CD4-positive, alpha-beta T cell treated with Interferon gamma for 1 hour (primary cell): ENCODE measurements at places on chromosomes 16 and 17.

DNA sequence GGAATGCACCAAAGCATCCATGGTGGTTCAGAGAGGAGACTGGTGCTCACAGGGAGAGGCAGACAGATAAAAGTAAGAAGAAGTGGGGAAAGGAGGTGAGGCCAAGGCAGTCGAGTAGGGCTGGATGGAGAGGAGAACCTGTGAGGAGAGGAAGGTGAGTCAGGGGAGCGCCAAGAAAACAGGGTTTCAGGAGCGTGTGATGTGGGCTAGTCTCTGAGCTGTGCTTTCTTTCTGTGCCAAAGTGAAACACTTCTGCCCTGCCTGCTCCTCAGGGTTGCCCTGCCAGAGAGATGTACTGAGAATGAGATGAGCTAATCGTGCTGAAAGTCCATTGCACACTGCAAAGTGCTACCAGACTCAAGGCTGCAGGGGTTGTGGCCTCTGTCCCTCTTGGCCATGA lies 310.7 kb upstream of the CCL2 start:
- no peak for DNase-seq

GRCh38 chr16:85048921-85049562 lies 21.4 kb downstream of the KIAA0513 start:
- DNase-seq, result no peak

- DNase-seq, result no peak
Measured at GRCh38 chr17:69560987-69561441, 146.5 kb downstream of the MAP2K6 start.

- no peak for DNase-seq
Measured at GRCh38 chr16:71796501-71797097, 12.0 kb downstream of the AP1G1 start.

GRCh38 chr16:10776280-10776679 lies 32.6 kb downstream of the NUBP1 start:
- no peak for DNase-seq

DNA sequence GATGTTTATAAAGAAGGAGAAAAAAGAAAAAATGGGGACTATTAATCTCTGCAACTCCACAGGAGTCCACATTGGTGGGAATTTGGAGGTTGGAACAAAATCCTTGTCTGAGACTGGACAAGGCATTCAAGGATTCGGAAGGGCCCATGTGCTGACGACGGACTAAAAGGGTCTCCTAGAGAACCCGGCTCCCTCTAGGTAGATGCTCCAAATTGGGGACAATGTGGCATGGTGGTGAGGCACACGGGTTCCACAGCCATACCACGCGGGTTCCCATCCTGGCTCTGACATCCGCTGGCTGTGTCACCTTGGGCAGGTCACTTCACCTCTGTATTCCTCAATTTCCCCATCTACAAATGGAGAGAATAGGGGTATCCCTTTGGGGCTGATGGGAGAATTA lies 227.4 kb downstream of the C16orf78 start:
- DNase-seq, result no peak

GRCh38 chr16:88062341-88063210 lies 111.3 kb downstream of the BANP start:
- no peak for DNase-seq
